ENCODE measurements at places on chromosomes 16 and 17. TPM values are rescaled to one million over a fixed set of nuclear protein-coding genes. Genes with fewer than 3 reads are reported as not detected.

The ABCC3 gene
- total RNA-seq = 22.9 TPM

The PROCA1 gene
- 10.3 TPM for total RNA-seq

The NLK gene
- 16.3 TPM for total RNA-seq

The MYO1D gene
- 3.4 TPM for total RNA-seq

The FBXL16 gene
- 0.04 TPM for total RNA-seq

The NUPR1 gene
- 15.4 TPM for total RNA-seq

The ZFP3 gene
- total RNA-seq = not detected

The ACE gene
- 2.6 TPM for total RNA-seq

The RCVRN gene
- 1.2 TPM for total RNA-seq

The MT1G gene
- not detected for total RNA-seq

The TLCD2 gene
- 3.1 TPM for total RNA-seq

The HOXB7 gene
- total RNA-seq = 9.5 TPM

The SLFN14 gene
- total RNA-seq = not detected
